ENCODE measurements at places on chromosomes 3 and 15.

DNA sequence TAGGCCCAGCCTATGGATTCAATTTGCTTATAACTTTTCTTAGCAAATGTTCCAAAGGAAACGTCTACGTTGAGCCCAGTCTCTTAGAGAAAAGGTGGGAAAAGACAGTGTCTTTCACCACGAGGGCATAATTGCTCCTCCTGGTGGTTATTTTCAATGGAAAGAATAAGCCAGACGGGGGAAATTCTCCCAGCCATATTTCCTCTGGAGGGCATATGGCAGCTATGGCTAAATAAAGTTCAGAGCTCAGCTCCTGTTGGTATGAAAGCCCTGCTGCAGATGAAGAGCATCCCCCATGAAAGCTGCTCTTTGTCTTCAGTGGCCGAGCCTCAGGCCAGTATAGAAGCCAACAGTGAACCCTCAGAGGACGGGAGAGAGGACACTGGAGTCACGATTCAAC, 297.9 kb downstream of the RYR3 start:
- DNase-seq = no peak

GRCh38 chr3:101204246-101204645, 116.1 kb downstream of the IMPG2 start:
- DNase-seq = no peak

DNA sequence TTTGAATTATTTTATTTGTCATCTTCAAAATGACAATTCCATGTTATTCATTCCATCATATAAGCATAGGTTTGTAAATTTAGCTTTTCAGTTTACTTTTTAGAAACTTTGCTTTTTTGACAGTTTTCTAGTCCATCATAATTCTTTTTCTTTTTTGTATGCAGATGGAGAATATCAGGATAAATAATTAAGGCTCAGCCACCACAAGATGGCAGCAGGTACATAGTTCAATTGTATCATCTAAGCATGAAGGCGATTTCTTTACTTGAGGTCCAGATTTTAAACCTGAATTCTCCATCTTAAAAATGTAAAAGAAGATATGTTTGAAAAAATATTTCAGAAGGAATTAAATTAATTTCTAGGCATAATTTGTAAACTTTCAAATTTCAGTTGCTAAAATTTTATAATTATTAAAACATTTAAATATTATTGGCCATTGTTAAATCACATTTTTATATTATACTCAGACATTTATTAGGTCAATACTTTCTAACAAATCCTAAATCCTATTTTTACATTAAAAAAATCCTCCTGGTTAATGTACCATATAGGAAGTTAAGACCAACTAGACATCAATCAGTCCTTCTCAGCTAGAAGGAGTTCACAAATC, 15.1 kb downstream of the PLSCR5 start:
- DNase-seq = no peak

GRCh38 chr15:98906712-98907083, 100.9 kb downstream of the PGPEP1L start:
- DNase-seq = no peak
